ENCODE measurements at places on chromosomes 6 and 20.

DNA sequence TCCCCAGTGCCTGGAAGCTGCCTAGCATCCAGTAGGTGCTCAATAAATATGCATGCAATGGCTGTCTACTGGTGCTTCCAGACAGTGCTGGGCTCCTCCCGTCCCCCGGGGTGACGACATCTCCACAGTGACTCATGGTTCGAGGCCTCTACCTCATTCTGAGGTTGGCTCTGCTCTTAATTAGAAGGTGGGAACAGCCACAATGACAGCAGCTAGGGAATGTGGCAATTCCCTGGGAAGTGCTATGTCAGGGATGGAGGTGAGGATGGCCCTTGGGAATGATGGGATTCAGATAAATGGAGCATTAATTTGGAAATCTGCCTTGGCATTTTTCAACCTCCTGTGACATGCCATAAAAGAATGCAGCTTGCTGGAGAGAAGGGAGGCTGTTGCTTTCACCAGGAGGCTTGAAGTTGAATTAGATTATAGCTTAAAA lies 43.5 kb upstream of the NFATC2 start:
- DNase-seq = no peak

DNA sequence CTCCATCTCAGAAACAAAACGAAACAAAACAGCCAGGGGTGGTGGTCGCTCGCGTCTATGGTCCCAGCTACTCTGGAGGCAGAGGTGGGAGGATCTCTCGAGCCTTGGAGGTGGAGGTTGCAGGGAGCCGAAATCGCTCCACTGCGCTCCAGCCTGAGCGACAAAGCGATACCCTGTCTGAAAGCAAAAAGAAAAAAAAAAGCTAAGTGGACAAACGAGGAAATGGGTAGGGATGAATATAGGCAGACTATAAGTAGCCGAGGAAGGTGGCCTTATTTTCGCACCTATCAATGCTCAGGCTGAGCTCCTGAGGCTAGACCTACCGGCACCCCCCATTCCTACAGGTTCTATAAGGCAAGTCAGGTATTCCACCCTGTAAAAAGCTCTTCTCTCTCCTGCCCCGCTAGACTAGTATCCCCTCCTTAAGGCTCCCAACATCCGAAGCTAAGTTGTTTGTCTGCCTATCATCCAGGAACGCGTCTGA lies 650 bp upstream of the CASP8AP2 start:
- DNase-seq = no peak

GRCh38 chr6:84953111-84953755 lies 188.8 kb upstream of the TBX18 start:
- DNase-seq = no peak

- DNase-seq = no peak
Observed at GRCh38 chr6:134253681-134254080, 64.2 kb downstream of the SGK1 start.

DNA sequence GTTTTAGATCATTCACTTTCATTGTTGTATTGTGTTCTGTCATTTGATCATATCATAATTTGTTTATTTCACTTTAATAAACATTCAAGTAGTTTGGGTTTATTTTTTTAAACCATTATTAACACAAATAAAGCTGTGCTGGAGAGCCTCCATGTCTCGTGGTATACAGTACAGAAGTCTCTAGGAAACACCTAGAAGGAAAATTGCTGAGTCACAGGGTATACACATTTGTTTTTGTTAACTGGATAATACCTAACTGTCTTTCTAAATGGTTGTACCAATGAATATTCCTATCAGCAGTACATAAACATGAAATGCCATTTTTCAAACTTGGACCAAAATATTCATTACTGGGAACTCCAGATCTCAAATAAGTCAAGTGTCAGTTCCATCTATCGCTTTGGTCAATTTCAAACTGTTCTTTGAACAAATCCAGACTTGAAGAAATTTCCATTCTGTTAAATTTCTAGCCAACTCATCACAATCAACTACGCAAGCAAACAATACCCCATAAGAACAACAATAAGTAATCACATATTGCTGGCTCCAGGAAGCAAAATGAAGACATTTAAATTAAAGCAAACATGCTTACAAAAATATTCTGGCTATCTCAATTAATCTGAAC lies 138.1 kb downstream of the ATXN1 start:
- no peak for DNase-seq

Measured in esophagus squamous epithelium (tissue), 5 donors.